ENCODE measurements at places on chromosomes 2 and 18. TPM values are rescaled to one million over a fixed set of nuclear protein-coding genes. Genes with fewer than 3 reads are reported as not detected.

ALK gene
- total RNA-seq: not detected

IL36G gene
- not detected for total RNA-seq

TDRD15 gene
- total RNA-seq: 0.04 TPM

C2orf78 gene
- not detected for total RNA-seq

FEV gene
- total RNA-seq: 15.6 TPM

LRRTM4 gene
- total RNA-seq: 3.3 TPM

SERPINB10 gene
- not detected for total RNA-seq

VWC2L gene
- not detected for total RNA-seq

KCTD18 gene
- 10.0 TPM for total RNA-seq

UPP2 gene
- total RNA-seq: not detected

BBS5 gene
- 8.2 TPM for total RNA-seq

VSNL1 gene
- 1.1 TPM for total RNA-seq

FBXO41 gene
- 7.1 TPM for total RNA-seq

EVX2 gene
- total RNA-seq: not detected

SNORC gene
- 1.8 TPM for total RNA-seq
